Fibroblast of villous mesenchyme (primary cell): ENCODE measurements at places on chromosomes 7 and 10. TPM values are rescaled to one million over a fixed set of nuclear protein-coding genes. Genes with fewer than 3 reads are reported as not detected.

The TFPI2 gene
- total RNA-seq, result 140 and 218 TPM in 2 replicates

GRCh38 chr7:92691578-92691977 is 101.4 kb upstream of the FAM133B start:
- peak; percentile 83 for DNase-seq

DNA sequence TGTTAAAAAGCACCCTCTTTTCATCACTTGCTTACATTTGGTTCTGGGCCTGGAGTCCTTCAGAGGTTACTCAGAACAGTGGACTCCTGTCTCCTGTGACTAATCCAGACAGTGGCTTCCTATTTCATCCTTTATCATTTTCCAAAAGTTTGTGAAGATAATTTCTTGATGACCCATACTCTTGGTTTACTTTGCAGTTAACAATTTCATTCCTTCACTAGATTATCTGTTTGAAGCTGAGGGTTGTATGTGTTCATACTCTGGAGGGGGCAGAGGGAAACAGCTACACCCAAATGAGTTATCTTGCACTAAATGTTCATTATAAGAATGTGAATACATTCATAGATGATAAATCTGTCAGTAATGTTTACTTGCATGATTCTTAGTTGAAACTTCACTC is 124.7 kb downstream of the ZNF248 start:
- DNase-seq, result peak; percentile 7

GRCh38 chr10:29932991-29933390 is 126.4 kb downstream of the JCAD start:
- no peak for DNase-seq

The MBLAC1 gene
- total RNA-seq, result 1.7 and 4.2 TPM in 2 replicates

- no peak for DNase-seq
Observed at GRCh38 chr7:46654546-46655443, 733.7 kb upstream of the IGFBP3 start.

DNA sequence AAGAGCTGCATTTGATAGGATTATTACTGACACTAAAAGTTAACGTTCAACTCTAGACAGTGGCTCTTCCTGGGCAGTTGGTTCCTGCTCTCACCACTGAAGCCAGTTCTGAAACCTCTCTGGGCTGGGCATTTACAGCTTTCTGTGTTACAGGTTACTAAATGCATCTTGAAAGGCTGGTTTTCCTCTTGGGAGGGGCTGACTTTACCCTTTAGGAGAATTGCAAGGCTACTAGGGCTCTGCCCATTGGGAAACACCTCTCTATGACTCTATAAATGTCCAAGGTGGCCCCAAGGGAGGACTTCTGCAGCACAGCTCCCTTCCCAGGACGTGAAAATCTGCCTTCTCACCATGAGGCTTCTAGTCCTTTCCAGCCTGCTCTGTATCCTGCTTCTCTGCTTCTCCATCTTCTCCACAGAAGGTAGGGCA is at the start of gene GPR15LG:
TSS of gene GPR15LG (plus strand) at position 301 of the 429 bp plus-strand sequence. CDS start at position 352, 51 bp downstream.
- DNase-seq, result no peak
